Activated T-helper 1 cell treated with anti-CD3 and anti-CD28 coated beads, Interleukin-12 subunit alpha, Interleukin-12 subunit beta, Interleukin-2, Interleukin-4 antibody, amounts not matched to agents 30 ng/mL and 10 ng/mL and 1 ng/mL, durations not matched to agents 14 hours and 24 hours and 36 hours (primary cell): ENCODE measurements at places on chromosomes 13 and 19.

DNA sequence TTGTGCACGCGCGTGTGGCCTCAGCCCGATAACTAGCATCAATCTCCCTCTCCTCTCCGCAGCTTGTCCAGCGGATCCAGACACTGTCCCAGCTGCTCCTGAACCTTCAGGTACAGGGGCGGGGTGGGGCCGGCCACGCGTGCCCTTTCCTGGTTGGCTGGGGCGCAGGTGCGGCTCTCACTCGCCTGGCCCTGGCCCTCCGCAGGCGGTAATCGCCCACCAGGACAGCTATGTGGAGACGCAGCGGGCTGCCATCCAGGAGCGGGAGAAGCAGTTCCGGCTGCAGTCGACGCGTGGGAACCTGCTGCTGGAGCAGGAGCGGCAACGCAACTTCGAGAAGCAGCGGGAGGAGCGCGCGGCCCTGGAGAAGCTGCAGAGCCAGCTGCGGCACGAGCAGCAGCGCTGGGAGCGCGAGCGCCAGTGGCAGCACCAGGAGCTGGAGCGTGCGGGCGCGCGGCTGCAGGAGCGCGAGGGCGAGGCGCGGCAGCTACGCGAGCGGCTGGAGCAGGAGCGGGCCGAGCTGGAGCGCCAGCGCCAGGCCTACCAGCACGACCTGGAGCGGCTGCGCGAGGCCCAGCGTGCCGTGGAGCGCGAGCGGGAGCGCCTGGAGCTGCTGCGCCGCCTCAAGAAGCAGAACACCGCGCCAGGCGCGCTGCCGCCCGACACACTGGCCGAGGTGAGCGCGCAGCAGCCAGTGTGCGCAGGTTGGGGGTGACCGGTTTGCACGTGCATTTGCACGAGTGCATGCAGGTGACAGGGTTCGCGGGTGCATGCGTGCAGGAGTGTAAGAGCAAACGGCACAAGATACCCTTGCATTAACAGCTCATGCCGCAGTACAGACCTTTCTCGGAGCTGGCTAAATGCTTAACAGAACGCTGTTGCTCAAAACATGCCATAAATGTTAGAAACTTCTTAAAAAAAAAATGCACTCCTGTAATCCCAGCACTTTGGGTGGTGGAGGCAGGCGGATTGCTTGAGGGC lies 21.5 kb downstream of the PEX11G start:
- no peak for DNase-seq

DNA sequence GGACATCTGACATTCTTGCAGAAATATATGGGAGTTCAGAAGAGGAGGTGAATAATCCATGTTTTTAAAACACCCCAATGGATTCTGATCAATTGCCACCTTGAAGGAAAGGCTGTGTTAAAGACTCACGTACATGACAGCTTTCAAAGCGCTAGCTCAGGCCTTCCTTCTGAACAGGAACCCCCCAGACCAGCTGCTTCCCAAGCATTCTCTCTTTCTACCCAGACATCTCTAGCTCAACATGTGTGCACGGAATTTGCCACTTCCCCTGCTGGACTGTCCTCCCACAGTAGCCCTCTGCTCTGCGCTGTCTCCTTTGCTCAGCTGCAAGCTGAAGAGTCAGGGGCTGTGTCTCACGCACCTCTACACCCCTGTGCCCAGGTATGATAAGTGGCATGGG lies 54.5 kb downstream of the STK24 start:
- DNase-seq: no peak

- no peak for DNase-seq
These were observed 433.3 kb upstream of the SLITRK1 start for GRCh38 chr13:84315527-84315926.

GRCh38 chr13:40611004-40611403 lies 55.4 kb downstream of the FOXO1 start:
- no peak for DNase-seq

DNA sequence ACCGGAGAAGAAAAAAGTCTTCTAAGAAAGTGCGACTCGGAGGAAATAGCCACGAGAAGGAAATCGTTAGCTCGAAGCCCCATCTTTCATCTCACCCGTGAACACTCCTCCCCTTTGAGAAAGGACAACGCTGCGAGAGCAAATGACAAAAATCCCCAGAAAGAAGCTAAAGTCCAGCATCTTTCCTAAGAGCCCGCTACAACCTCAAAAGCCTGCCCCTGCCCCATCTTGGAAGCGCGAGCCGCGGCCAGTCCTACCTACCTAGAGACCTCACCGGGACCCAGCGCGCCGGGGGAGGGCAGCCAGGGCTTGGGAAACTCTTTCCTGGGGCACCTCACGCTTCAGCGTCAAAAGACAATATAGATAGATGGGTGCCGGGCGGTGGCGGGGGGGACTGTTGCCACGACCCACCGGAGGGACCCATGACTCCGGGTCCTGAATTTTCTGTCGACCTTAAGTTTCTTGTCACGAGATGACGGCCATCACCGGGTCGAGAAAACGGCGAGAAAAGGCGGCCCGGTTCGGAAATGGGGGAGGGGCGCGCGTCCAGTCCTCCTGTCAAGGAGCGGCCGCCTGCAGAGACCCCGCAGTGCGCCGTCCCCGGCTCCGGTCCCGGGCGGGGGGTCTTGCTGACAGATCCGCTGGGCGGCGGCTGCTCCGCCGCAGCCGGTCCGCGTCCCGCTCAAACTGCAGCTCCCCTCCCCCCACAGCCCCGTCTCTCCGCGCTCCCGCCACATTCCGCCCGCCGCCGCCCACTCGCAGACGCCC lies 65.9 kb downstream of the KCNRG start:
- peak; percentile 42 for DNase-seq

DNA sequence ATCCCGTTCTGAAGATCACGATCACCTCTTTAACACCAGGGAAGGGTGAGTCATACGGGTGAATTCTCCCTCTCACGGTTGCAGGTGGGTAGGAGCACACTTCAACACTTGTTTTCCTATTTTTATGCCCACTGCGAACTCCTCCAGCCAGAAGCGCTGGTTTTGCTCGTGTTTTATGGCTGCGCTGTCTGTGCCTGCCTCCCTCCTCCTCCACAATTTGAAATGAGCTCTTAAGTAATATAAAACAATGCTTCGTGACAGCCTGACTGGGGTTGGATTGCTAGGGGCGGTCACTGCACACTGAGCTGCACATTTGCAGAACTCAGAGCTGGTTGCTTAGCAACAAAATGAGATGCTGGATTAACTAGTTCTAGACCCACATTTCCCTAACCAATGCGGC lies 12.9 kb downstream of the CCDC70 start:
- DNase-seq: no peak

DNA sequence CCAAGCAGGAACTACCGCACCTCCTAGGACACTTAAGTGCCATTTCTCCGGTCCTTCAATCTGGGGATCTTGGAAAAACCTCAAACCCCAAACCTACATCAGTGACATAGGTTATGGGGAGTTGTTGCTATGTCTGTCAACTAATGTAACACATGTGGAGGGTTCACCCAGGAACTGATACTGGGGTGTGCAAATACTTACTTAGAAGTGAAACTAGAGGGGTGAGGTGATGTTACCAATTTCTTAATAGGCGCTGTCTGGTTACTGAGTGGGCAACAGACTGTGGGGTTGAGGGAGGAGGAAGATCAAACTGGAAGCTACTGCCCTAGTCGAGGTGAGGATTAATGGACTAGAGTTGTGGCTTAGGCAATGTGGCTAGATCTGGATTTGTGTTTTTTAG lies 1.9 kb downstream of the ZNF586 start:
- no peak for DNase-seq

GRCh38 chr13:90866006-90866405 lies 481.5 kb upstream of the MIR17HG start:
- no peak for DNase-seq

DNA sequence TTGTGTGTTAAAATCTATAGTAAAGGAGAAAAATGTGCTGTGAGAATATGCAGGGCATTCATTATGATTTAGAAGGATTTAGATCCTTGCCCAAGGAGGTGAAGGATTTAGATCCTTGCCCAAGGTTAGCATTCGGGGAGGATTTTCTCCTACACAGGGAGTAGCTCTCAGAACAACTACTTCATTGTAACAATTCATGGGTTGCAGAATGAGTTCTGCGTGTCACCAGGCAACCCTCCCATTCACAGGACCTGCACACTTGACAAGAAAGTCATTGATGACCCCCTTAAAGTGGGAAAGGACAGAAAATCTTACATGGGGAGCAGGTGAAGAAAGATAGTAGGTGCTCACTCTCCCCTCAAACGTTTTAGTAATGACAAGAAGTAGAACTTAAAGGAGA lies 167.1 kb upstream of the MAB21L1 start:
- no peak for DNase-seq

- DNase-seq: no peak
These were observed 36.5 kb downstream of the OPA3 start for GRCh38 chr19:45547965-45548609.

- no peak for DNase-seq
These were observed 4.0 kb upstream of the MAST3 start for GRCh38 chr19:18093439-18094161.

GRCh38 chr13:105016266-105016665 lies 1519.2 kb downstream of the EFNB2 start:
- no peak for DNase-seq

DNA sequence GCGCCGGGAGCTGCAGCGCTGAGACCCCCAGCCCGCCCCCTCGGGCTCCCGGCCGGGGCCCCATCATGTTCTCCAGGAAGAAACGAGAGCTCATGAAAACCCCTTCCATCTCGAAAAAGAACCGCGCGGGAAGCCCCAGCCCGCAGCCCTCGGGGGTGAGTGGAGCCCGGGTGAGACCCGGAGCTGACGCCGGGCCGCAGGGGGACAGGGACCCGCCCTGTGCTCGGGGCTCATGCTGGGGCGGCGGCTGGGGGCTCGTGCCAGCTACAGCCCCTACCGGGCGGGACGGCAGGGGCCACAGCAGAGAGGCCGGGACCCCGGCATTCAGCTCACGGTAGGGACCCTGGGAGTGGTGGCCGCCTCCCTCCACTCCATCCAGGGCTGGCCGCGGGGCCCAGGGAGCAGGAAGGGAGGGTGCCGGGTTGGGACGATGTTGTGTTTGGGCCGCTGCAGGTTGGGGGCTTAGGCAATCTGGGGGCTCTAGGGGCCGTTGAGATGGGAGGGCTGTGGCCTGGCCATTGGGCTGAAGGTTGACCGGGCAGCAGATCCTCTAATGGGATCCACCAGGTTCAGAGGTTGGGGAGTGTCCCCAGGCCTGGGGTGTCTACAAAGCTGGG lies 482 bp downstream of the ARHGAP45 start:
- no peak for DNase-seq

- no peak for DNase-seq
These were observed 8.1 kb upstream of the CTXN1 start for GRCh38 chr19:7933828-7934725.
